ENCODE measurements at places on chromosomes 6 and 20. TPM values are rescaled to one million over a fixed set of nuclear protein-coding genes. Genes with fewer than 3 reads are reported as not detected.

Gene SLC17A3
- 1.1 TPM for total RNA-seq

Gene SHLD1
- total RNA-seq: 7.3 TPM

Gene TAP1
- total RNA-seq: 35.0 TPM

Gene FRMD1
- 0.03 TPM for total RNA-seq

Gene L3MBTL3
- 3.0 TPM for total RNA-seq

Gene SLC17A2
- total RNA-seq: not detected

Gene RAB23
- total RNA-seq: 9.0 TPM

Gene SLC17A4
- not detected for total RNA-seq

Gene ADTRP
- total RNA-seq: 0.56 TPM

Gene SOBP
- total RNA-seq: 0.75 TPM

Gene EEF1A1
- 7,652 TPM for total RNA-seq

Gene CAGE1
- not detected for total RNA-seq

Gene SLC35F1
- 0.03 TPM for total RNA-seq

Gene E2F1
- total RNA-seq: 22.3 TPM

Gene CRIP3
- 0.45 TPM for total RNA-seq

Gene HLA-DPA1
- 0.25 TPM for total RNA-seq

Gene LHFPL5
- 0.09 TPM for total RNA-seq

Gene CLVS2
- 0.17 TPM for total RNA-seq

Gene BHLHE23
- total RNA-seq: not detected

Data from A549 treated with Hydrocortisone at 1 μM for 4 hours (cell line).